NCI-H510A treated with DMSO at 0.1 percent for 48 hours (cell line): ENCODE measurements at places on chromosomes 6 and 20.

DNA sequence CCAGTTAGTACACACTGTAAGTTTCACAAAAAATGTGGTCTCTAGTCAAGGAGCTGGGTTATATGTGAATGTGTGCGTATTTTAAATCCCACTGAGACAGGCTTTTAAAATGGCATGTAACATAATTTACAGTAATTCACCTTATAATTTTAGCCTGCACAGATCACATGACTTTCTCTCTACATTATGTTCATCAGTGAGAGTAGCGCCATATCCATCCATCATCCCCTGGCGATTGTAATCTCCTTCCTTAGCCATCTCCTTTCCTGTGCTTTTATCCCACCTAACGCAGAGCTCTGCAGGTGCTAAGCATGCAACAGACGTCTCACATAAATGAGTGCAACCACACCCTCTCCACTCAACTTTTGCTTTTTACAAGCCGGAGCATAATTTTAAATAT lies 210.8 kb downstream of the TBC1D7 start:
- no peak for DNase-seq

DNA sequence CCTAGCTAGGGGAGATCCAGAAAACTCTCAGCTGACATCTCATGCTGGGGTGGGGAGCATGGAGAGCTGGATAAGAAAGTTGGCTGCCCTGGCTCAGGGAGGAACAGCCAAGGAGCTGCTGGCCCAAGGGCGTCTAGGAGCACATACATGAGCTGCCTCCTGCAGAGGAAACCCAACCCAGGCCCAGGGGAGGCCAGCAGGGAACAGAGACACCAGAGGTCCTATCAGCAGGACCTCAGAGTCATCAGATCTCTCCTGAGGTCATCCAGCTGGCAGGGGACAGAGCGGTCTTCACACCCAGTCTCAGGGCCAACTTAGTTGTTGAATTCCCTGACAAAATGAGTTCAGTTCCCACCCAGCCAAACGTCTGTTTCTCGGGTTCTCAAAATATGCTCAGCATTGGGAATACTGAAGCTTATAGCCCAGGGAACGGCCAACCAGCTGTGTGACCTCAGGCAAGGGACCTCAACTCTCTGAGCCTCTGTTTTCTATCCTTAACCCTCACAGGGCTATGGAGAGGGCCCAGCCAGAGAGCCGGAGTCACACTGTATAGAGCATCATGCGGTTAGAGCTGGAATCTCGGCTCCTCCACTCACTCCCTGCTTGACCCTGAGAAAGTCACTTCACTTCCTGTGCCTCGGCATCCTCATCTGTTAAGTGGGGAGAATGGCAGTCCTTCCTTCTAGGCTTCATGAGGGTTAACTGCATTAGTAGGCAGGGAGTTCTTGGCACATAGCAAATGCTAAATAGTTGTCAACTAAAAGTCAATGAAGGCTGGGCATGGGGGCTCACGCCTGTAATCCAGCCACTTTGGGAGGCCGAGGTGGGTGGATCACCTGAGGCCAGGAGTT lies 13.8 kb downstream of the ADA start:
- no peak for DNase-seq

DNA sequence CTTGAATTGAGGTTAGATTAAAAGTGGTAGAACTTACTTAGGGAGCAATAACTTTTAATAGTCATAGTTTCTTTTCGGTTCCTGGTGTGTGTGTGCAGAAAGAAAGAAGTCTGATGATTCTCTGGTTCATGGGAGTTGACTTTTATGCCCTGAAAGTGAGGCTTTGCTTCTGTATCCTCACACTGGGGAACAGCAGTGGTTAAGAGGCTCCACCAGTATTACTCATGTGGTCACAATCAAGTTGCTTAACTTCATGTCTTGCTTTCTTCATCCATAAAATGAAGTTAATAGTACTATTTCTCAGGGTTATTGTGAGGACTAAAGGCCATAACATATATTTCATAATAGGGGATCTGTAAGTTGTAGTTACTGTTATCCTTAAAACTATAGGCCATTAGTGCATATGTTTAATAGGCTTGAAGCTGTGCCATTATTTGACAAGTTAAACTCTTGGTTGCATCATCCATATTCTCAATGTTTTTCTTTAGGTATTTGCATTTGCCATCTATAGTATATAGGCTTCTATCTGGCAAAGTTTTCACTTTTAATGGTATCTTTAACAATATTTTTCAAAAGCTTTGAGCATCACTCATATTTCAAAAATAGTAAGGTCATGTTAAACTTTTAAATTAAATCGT lies 262.4 kb downstream of the PLCB1 start:
- no peak for DNase-seq

DNA sequence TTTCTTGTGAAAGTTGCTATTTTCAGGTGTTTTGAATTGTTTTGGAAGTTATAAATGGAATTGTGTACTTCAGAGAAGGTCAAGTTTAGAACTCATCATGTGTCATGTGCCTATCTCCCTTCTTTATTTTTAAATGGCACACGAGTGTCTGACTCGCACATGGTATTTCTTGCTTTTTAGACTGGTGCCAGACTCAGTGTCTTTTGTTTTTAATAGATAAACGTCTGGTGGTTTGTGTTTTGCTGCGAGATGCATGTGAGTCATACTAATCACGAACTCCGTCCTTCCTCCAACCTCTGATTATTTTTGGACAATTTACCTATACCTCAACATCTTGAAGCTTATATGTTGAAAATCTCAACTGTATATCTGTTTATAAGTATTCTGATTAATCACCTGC lies 292.1 kb downstream of the CDKAL1 start:
- DNase-seq = no peak

- no peak for DNase-seq
Measured at GRCh38 chr6:169847141-169847674, 95.8 kb downstream of the ERMARD start.

DNA sequence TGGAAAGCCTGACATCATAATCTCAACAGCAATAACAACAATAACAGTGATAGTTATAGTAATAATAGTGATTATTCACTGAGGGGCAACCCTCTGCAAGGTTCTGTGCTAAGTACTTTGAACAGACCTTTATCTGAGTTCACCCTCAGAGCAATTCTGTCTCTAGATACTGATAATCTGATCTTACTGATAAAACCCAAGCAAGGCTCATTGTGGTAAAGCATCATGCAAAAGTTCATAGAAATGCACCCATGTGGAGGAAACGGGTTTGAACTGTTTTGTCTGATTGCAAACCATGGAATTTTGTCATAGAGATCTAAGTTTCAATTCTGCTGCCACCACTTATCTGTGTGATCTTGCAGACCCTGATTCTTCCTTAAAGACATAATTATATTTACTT lies 1.3 kb upstream of the KIAA0408 start:
- DNase-seq = no peak

DNA sequence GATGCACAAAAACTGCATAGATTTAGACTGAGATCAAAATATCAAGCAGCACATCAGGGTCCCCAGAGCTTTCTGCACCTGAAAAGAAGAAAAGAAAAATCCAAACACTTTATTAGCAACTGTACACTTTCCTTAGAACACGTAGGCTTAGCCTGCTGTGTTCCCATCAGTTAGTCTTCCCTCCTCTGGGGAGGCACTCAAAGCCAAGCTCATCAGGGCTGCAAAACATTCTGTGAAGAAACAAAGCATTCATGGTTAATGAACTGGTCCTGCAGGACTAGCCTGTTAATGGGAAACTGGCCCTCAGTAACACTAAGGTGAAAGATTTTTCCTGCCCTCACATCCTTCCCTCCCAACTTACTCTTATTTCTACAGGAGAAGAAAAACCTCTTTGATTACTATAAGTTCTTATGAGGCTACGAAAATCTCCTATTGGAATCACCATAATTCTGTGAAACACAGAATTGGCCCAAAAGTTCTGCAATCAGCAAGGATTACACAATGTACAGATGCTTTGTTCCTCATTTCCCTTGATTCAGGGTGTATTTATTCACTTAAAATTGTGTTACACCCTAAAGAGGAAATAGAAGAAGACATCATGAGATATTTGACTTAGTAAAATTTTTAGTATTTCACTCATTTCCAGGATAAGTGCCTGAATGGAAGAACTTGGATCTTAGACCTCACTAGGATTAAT lies 901.0 kb upstream of the MAP3K7 start:
- no peak for DNase-seq

- no peak for DNase-seq
Measured at GRCh38 chr6:11584244-11584643, 46.7 kb downstream of the TMEM170B start.

- DNase-seq = no peak
Measured at GRCh38 chr6:127222418-127222817, 44.2 kb upstream of the RNF146 start.
